Central memory CD8-positive, alpha-beta T cell (primary cell): ENCODE measurements at places on chromosomes 2 and 18.

DNA sequence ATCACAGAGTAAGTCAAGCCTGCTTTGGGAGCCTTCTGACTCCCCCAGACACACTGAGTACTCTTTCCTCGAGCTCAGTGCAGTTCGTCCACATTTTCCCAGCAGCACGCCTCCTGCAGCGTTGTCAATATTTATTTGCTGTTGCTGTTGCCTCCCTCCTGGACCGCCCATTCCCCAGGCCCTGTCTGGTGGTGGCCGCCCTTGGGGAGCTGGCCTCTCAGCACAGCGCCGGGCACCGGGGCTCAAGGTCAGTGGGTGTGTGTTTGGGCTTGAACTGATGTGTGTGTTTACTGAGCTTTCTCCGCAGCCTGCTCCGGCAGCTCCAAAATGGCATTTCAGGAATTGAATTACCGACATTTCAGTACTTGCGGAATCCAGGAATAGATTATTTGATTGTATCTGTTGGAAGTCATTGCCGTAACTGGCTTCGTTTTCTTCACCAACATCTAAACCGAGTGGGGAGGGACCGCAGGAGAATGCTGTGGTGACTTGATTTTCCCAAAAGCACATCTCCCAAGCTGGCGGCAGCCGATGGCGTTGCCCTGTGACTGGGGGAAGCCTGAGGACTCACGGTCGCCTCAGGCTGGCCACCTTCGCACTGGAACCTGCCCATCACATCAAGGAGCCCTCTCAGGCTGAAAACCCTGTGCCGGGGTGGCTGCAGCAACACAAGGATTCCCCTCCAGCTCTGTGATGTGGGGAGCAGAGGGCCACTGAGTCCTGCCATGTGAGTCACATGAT is 66.0 kb downstream of the HPCAL1 start:
- H3K27me3 ChIP-seq = no peaks in the 10 kb centered on the region

DNA sequence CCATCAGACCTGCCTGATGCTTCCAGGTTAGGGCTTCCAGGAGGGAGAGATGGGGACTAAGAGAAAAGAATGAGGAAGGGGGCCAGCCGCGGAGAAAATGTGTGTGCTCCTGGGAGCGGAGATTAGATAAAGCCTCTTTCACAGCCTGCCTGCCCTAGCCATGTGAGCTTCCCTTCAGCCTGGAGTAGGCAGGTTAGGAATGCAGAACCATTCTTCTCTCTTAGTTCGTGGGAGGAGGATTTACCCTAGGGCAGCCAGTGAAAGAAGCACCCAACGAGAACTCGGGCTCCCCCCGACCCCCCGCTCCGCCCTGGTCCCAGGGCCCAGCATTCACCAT is 36.1 kb downstream of the POMC start:
- no peak for DNase-seq
- H3K27ac ChIP-seq = no peak overlapping the region
- peaks cover 74% of the 10 kb centered on the region for H3K27me3 ChIP-seq

- no peak overlapping the region for H3K4me3 ChIP-seq
- peaks cover 1% of the 10 kb centered on the region for H3K36me3 ChIP-seq
- H3K27me3 ChIP-seq = peaks cover 25% of the 10 kb centered on the region
- no peak overlapping the region for H3K27ac ChIP-seq
- no peak for DNase-seq
These were observed 503.3 kb downstream of the RNF144A start for GRCh38 chr2:7420530-7420929.

DNA sequence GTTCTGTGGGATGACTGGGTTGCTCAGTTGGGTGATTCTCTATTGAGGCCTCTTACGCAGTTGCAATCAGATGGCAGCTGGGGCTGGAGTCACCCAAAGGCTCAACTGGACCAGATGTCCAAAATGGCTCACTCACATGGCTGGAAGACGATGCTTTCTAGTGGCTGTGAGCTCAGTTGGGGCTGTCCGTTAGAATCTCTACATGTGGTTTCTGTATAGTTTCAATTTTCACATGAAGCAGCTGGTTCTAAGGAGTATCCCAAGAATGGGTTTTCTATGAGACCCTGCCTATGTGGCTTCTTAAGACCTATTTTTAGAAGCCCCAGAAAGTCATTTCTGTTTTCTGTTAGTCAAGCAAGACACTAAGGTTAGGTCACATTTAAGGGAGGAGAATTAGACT is 4.4 kb downstream of the XRCC5 start:
- H3K4me3 ChIP-seq = no peak overlapping the region
- H3K27me3 ChIP-seq = no peaks in the 10 kb centered on the region
- peaks cover 92% of the 10 kb centered on the region for H3K4me1 ChIP-seq

- no peak for DNase-seq
- no peaks in the 10 kb centered on the region for H3K4me1 ChIP-seq
- no peaks in the 10 kb centered on the region for H3K36me3 ChIP-seq
- H3K27ac ChIP-seq = no peak overlapping the region
These were observed 179.5 kb downstream of the LOXHD1 start for GRCh38 chr18:46477425-46478011.

DNA sequence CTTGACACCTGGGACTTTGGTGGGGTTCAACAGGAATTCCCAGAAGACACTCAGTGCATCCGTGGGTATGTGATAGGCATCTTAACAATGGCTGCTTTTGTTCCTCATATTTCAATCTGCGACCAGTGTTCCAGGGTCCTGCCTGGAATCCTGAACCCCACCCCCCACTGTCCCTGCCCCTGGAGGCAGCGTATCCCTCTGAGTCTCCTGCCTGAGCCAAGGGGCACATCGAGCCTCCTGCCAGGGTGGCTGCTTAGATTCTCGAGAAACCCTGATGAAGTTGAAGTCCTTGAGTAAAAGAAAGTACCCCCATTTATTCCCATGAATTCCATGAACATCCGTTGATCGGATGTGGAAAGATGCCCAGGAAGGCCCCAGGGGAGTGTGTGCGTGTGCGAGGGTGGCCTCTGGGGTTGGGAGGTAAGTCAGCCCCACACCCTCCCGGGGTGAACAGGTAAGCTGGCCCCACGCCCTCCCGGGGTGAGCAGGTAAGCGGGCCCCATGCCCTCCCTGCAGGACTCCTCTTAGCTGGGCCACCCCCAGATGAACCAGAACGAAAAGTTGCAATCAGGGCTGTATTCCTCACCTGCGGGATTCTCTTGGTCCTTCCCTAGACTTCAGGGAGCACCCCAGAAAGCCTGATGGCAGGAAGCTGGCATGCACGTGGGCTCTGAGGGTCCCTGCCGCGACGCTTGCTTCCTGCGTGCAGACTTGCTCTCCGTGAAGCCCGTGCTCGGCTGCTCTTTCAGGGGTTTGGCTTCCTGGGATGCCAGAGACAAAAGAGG is 253.3 kb downstream of the AGAP1 start:
- no peaks in the 10 kb centered on the region for H3K27me3 ChIP-seq
- no peak for DNase-seq
- H3K4me3 ChIP-seq = no peak overlapping the region
- no peak overlapping the region for H3K27ac ChIP-seq
- no peaks in the 10 kb centered on the region for H3K4me1 ChIP-seq
- peaks cover 15% of the 10 kb centered on the region for H3K36me3 ChIP-seq
